ENCODE measurements at places on chromosomes 1 and 21. TPM values are rescaled to one million over a fixed set of nuclear protein-coding genes. Genes with fewer than 3 reads are reported as not detected.

ECE1 gene
- 107 TPM for total RNA-seq

PPFIA4 gene
- 1.3 TPM for total RNA-seq

TEX50 gene
- not detected for total RNA-seq

REN gene
- total RNA-seq = 0.18 TPM

PARP1 gene
- 97.3 TPM for total RNA-seq

Data from left lung (tissue), 14 donors.